Neural crest cell (in vitro differentiated cells): ENCODE measurements at places on chromosomes 2 and 18. TPM values are rescaled to one million over a fixed set of nuclear protein-coding genes. Genes with fewer than 3 reads are reported as not detected.

- H3K27me3 ChIP-seq, result no peaks in the 10 kb centered on the region
- no peaks in the 10 kb centered on the region for H3K36me3 ChIP-seq
- H3K4me3 ChIP-seq, result no peak overlapping the region
- H3K27ac ChIP-seq, result no peak overlapping the region
Observed at GRCh38 chr2:74625658-74626425, 22.3 kb downstream of the M1AP start.

GRCh38 chr18:44374966-44375365 is 305.7 kb upstream of the SETBP1 start:
- no peak for DNase-seq
- no peaks in the 10 kb centered on the region for H3K27me3 ChIP-seq
- no peak overlapping the region for H3K4me3 ChIP-seq
- peaks cover 5% of the 10 kb centered on the region for H3K4me1 ChIP-seq

DNA sequence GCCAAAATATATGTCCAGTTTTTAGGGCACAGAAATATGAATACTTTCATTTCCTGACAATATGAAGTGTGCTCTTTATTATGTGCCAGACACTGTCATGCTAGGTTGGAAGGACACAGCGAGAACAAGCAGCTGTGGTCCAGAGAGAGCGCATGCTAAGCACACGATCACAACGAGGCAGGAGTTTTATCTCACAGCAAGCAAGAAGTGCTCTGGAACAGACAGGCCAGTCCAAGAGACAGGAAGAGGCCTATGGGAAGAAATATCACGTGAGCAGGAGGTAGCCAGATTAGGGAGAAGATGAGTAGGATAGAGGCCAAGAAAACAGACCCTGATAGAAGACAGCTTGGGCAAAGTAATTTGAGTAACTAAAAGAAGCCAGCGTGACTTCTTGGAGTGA is 135.5 kb upstream of the CAB39 start:
- no peak overlapping the region for H3K4me3 ChIP-seq
- no peaks in the 10 kb centered on the region for H3K36me3 ChIP-seq
- no peak overlapping the region for H3K27ac ChIP-seq
- no peaks in the 10 kb centered on the region for H3K4me1 ChIP-seq
- peaks cover 23% of the 10 kb centered on the region for H3K27me3 ChIP-seq
- DNase-seq, result no peak

GRCh38 chr2:120748310-120748709 is 12.6 kb downstream of the GLI2 start:
- no peak overlapping the region for H3K4me3 ChIP-seq
- peaks cover 4% of the 10 kb centered on the region for H3K27me3 ChIP-seq
- H3K27ac ChIP-seq, result no peak overlapping the region

- H3K4me1 ChIP-seq, result peaks cover 6% of the 10 kb centered on the region
- no peak overlapping the region for H3K4me3 ChIP-seq
- H3K27me3 ChIP-seq, result no peaks in the 10 kb centered on the region
- H3K27ac ChIP-seq, result no peak overlapping the region
- DNase-seq, result no peak
Observed at GRCh38 chr2:160301420-160301819, 101.3 kb upstream of the ITGB6 start.

DNA sequence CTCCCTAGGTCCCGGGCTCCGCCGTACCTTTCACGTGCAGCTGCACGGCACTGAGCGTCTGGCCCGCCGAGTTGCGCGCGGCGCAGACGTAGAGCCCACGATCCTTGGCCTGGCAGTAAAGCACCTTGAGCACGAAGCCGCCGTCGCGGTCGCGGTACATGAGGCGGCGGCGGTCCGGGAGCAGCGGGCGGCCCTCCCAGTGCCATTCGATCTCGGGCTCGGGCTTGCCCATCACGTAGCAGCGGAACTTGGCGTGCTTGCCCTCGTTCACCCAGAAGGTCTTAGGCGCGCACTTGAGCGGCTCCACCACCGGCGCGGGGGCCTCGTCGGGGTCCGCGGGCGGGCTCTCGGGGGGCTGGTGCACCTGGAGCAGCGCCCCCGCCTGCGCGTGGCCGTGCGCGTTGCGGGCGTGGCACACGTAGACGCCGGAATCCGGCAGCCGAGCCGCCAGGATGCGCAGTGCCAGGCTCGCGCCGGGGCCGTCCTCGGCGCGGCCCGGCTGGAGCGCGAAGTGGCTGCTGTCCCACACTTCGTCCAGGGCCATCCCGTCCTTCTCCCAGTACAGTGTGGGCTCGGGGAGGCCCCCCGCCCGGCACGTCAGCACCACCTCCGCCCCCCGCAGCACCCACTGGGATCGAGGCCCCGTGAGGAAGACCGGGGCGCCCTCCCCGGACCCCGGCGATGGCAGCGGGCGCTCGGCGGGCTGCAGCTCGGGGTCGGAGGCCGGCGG is 980 bp downstream of the OBSL1 start:
- H3K27ac ChIP-seq, result no peak overlapping the region
- peaks cover 7% of the 10 kb centered on the region for H3K36me3 ChIP-seq
- H3K4me3 ChIP-seq, result peak overlapping the region; percentile 72
- DNase-seq, result no peak
- peaks cover 18% of the 10 kb centered on the region for H3K4me1 ChIP-seq

GRCh38 chr2:80198042-80198441 is 106.5 kb downstream of the LRRTM1 start:
- H3K27me3 ChIP-seq, result no peaks in the 10 kb centered on the region
- H3K4me3 ChIP-seq, result no peak overlapping the region
- H3K27ac ChIP-seq, result no peak overlapping the region
- H3K4me1 ChIP-seq, result no peaks in the 10 kb centered on the region
- H3K36me3 ChIP-seq, result peaks cover 1% of the 10 kb centered on the region

DNA sequence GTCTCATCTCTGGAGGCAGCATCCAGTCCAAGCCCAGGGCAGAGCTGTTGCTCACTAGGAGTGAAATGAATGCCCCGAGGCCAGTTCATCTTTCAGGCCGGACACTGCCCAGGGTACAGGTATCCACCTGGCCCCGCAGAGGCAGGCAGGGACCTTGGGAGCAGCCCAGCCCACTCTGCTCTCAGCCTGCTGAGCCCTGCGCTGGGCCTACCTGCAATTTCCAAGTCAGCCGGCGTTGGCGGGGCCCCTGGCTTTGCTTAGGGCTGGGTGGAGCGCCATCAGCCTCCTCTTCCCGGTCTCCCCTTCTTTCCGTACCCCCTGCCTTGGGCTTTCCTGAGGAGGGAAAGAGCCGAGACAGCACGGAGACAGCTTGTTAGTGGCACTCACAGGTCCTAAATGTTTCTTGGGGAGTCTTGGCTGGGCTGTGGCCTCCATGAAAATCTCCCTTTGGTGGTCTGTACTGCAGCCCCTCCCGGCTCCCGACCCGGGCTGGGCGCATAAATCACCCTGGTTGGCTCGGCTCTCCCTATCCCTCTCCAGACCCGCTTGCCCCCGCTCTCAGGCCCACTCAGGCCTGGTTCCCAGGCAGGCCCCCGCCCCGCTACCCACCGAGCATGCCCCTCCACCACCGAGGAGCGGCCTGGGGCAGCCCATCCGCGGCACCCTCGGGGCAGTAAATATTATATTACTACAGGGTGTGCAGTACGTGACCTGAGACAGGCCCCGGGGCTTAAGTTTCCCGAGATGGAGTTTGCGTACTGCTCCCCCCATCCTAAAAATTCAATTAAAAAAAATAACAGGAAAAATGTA is 106.7 kb downstream of the DYSF start:
- H3K36me3 ChIP-seq, result no peaks in the 10 kb centered on the region
- H3K4me1 ChIP-seq, result no peaks in the 10 kb centered on the region
- H3K27ac ChIP-seq, result no peak overlapping the region
- H3K4me3 ChIP-seq, result no peak overlapping the region

DNA sequence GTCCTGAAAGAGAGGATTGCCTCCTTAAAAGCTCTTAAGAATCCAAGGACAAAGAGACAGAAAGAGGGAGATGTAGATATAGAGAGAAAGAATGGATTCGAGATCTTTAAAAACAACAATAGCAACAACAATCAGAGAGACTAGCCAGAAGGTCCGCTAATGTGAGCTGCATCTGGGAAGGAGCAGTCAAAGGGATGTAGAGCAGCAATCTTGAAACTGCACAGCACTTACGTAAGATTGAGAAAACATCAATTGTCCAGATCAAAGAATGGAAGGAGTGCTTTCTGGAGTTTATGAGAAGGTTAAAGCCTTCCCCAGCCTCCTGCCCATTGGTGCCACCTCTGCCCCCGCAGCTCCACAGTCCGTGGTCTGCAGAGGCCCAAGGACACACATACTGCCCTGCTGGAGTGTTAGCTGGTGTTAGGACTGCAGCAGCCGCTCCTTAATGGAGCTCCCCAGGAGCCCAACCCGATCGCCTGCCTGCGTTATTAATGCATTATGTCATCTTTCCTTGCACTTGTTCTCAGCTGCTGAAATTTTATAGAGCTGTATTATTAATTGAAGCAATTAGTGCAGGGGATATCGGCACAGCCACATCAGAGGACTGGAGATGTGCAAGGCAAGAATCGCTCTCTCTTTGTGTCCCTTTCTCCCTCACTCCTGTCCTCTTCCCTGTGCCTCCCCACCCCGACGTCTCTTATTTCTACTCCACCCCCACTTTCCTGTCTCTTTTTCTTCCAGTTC is 94.2 kb upstream of the STPG4 start:
- H3K4me1 ChIP-seq, result peaks cover 4% of the 10 kb centered on the region
- no peaks in the 10 kb centered on the region for H3K36me3 ChIP-seq
- H3K27me3 ChIP-seq, result no peaks in the 10 kb centered on the region
- no peak overlapping the region for H3K4me3 ChIP-seq
- no peak for DNase-seq
- no peak overlapping the region for H3K27ac ChIP-seq

- H3K36me3 ChIP-seq, result no peaks in the 10 kb centered on the region
- no peaks in the 10 kb centered on the region for H3K4me1 ChIP-seq
- H3K27ac ChIP-seq, result no peak overlapping the region
- no peak for DNase-seq
Observed at GRCh38 chr2:227862741-227863588, 8.5 kb upstream of the DAW1 start.

DNA sequence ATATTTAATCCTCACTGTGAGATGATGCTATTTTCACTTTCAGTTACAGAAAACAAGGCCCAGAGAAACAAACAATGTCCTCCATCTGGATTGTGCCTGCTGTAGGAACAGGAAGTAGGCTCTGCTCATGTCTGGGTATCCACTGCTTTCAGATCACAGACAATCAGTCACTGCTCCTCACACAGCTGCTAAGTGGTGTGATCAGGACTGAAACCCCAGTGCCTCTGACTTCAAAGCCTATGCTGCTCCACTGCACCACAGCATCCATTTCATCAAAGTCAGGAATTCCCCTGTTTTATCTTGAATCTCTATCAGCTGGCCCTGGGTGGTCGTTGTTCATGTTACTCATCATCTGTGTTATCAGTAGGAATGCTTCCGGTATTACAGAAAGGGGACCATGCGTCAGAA is 303.8 kb upstream of the TRIB2 start:
- no peak for DNase-seq
- H3K4me1 ChIP-seq, result peaks cover 16% of the 10 kb centered on the region
- no peak overlapping the region for H3K27ac ChIP-seq
- H3K27me3 ChIP-seq, result no peaks in the 10 kb centered on the region
- H3K4me3 ChIP-seq, result no peak overlapping the region
- peaks cover 2% of the 10 kb centered on the region for H3K36me3 ChIP-seq

DNA sequence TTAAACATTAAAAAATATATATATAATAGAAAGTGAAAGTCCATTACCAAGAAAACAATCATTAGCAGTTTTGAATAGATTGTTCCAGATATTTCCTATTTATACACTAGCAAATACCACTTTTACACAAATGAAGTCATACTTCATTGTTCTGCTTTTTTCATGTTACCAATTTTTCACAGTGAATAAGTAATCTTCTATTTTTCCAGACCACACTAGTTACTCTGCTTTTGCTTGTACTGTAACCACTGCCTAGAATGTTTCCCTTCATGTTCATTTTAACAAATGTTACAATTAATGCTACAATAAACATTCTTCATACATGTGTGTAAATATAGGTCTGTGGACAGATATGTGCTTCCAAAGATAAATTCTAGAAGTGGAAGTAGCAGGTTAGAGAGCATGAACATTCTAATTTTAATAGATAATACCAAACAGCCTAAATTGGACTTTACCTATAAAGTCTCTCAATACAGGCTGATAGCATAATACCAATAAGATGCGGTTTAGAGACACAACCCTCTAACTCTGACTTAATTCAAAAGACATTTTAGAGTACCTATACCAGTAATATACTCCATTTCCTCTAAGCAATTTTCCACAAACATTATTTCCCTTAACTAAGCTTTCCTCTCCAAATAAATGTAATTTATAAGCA is 17.0 kb downstream of the ITSN2 start:
- H3K4me1 ChIP-seq, result peaks cover 4% of the 10 kb centered on the region
- DNase-seq, result no peak
- H3K36me3 ChIP-seq, result no peaks in the 10 kb centered on the region
- no peak overlapping the region for H3K4me3 ChIP-seq

- H3K36me3 ChIP-seq, result no peaks in the 10 kb centered on the region
- no peak overlapping the region for H3K27ac ChIP-seq
- H3K27me3 ChIP-seq, result peaks cover 2% of the 10 kb centered on the region
- no peak for DNase-seq
Observed at GRCh38 chr2:199148076-199148845, 309.5 kb downstream of the SATB2 start.

GRCh38 chr2:72138011-72138881 is 9.4 kb downstream of the CYP26B1 start:
- no peak overlapping the region for H3K27ac ChIP-seq
- H3K4me3 ChIP-seq, result no peak overlapping the region
- H3K27me3 ChIP-seq, result peaks cover 44% of the 10 kb centered on the region
- DNase-seq, result no peak
- H3K36me3 ChIP-seq, result no peaks in the 10 kb centered on the region

DNA sequence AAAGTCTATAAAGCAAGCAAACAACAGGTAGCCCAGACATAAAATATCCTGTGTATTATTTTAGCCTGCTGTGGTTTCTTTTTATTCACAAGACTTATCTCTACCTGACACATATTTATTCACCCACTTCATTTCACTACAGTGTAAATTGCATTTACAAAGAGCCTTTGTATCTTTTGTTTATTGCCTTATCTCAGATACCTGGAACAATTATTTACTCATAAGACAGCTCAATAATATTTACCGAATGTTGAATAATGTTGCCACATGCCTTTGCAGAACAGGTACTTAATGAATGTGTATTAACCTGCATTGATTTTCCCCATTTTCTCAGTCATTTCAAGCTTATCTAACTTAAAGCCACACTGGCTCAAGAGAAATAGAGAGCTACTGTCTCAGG is 603.6 kb downstream of the FBXO15 start:
- no peaks in the 10 kb centered on the region for H3K4me1 ChIP-seq
- H3K36me3 ChIP-seq, result no peaks in the 10 kb centered on the region
- H3K27ac ChIP-seq, result no peak overlapping the region
- H3K4me3 ChIP-seq, result no peak overlapping the region
- H3K27me3 ChIP-seq, result no peaks in the 10 kb centered on the region

The ABHD1 gene
- total RNA-seq, result 0.47 and 0.82 TPM in 2 replicates

The DTYMK gene
- total RNA-seq, result 98.7 and 108 TPM in 2 replicates

The TRIM54 gene
- total RNA-seq, result not detected in 2 replicates

The XDH gene
- 0.75 and 1.5 TPM in 2 replicates for total RNA-seq

The PLEK gene
- not detected in 2 replicates for total RNA-seq

The CHMP3 gene
- total RNA-seq, result 83.7 and 88.3 TPM in 2 replicates

The TEKT4 gene
- not detected in 2 replicates for total RNA-seq
